ENCODE measurements at places on chromosomes 4 and X.

DNA sequence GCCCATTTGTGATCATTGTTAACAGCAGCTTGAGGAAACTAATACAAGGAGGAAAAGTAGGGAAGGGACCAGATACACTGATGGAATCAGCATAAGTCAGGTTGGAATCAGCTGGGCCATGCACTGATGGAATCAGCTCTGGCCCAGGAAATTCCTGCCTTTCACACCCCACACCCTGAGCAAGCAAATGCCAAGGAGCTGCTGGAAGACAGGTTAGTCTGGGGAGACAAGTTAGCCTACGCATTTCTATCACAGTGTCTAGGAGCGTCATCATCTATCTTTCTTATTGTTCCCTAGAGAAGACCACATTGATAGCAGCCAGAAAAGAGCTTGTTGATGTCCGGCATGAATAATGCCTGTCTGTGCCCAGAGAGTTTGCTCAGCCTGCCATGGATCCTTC is 16.2 kb upstream of the CEP135 start:
- DNase-seq = no peak

DNA sequence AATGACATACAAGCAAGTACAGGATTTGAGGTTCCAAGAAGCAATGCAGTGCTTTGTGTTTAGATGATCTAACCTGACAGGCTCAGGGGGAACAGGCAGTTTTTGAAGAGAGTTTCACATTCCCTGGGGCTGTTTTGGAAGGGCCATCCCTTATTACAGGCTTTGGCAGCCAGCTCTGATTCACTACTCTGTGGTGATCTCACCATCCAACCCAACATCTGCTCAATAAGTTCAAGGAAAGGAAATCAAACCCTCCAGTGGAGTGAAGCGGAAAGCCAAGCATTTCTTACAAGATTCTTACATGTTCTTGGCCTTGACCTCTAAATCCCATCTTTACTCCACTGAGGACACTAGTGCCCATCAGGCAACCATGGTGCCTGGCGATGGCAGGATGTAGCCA is 7.5 kb downstream of the IDS start:
- DNase-seq = no peak

DNA sequence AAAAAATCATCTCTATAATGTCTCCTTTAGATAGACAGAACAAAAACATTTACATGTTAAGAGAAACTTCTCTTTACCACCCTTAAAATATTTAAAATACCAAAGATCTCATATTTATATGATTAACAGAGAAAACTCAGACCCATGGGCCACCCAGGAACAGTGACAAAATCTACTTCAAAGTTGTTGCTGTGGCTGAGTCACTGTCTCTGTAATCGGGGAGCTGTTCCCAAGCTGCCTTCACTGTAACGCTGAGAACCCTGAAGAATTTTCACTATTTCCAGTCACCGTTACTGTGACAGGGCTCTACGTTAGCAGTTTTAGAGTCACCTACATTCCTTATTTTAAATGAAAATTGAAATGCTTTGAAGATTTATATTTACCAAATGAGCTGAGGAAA is 9.0 kb upstream of the DAPP1 start:
- no peak for DNase-seq

- no peak for DNase-seq
These were observed 153.8 kb upstream of the ANKRD50 start for GRCh38 chr4:124866301-124866700.

DNA sequence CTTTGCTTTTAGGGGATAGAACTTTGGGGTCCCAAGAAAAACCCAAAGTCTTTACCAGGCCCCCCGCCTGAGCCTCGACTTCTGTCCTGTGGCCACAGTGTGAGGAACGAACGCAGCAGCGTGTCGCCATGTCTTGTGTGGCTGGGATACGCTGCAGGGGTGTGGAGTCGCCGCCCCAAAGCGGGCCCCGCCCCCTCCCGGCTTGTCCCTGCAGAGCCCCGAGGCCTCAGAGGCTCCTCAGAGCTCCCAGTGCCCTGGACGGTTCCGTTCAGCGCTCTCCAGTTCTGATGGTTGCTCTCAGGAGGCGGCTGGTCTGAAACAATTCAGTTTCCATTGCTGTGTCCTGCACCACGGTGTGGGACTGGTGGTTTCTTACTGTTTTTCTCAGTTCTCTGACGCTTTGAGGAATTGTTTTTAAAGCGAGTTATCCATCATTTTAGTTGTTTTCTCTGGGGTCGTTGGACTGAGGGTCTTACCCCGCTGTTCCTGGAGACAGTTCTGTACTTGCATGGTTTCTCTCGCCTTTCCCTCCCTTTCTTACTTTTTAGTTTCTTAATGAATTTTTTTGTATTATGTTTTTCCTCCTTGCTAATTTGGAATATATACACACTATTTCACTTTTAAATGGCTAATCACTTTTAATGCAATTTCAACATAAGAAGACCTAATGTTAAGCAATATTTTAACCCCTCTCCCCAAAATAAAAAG is 1.6 kb upstream of the IDUA start:
- peak; percentile 81 for DNase-seq

GRCh38 chr4:178068136-178068535 is 625.9 kb upstream of the AGA start:
- DNase-seq = no peak
